ENCODE measurements at places on chromosomes 2 and 18.

- DNase-seq = no peak
These were observed 981.2 kb downstream of the BCL11A start for GRCh38 chr2:59572227-59572626.

DNA sequence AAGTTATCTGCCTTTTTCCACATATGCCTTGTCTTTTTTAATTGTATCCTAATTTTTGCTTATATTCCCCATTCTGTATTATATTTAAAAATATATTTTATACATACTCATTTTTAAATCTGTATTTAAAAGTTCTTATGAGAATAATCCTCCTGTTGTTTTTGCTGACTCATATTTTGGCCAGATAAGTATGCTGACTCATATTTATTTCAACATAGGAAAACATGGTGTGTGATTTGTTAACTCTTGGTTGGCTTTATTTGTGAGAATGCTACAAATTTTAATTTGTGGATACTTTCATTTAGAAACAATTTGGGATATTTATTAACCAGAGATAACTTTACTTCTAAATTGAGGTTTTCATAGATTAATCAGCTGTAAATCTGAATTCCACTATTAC lies 587.7 kb downstream of the CPS1 start:
- DNase-seq = no peak

- DNase-seq = no peak
These were observed 205.1 kb upstream of the NRP2 start for GRCh38 chr2:205477016-205477705.

GRCh38 chr2:239594772-239595608 lies 194.2 kb upstream of the HDAC4 start:
- DNase-seq = no peak

DNA sequence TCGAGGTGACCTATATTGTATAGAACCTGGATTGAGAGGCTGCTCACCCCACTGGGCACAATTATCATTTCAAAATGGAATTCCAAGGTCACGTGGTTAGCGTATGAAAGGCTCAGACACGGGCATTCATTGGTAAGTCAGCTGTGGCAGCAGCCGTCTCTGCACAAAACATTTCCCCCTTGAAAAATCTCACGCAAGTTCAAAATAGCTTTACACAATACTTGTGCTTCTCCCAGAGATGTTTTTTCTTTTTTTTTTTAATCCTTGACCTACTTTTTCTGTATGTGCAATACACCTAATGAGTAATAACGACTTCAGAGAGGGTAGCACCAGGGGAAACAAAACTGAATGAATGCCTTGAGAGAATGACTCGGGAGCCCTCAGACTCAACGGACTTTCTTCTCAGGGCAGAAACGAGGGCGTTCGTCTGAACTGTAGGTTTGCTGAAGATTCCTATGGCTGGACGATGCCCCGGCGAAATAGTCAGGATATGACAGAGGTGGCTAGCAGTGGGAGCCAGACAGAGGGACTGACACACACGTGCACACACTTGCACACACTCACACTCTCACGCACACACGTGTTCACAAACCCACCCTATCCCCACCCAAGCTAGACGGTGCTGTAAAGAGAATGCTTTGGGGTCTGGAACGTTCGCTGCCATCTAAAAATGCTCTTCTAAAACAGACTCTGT lies 77.8 kb downstream of the PDCL3 start:
- DNase-seq = no peak

GRCh38 chr2:101831351-101831865 lies 133.9 kb downstream of the MAP4K4 start:
- peak; percentile 10 for DNase-seq

GRCh38 chr18:50055488-50055887 lies 139.5 kb downstream of the MYO5B start:
- DNase-seq = no peak

GRCh38 chr2:204177251-204177976 lies 240.9 kb downstream of the ICOS start:
- no peak for DNase-seq

DNA sequence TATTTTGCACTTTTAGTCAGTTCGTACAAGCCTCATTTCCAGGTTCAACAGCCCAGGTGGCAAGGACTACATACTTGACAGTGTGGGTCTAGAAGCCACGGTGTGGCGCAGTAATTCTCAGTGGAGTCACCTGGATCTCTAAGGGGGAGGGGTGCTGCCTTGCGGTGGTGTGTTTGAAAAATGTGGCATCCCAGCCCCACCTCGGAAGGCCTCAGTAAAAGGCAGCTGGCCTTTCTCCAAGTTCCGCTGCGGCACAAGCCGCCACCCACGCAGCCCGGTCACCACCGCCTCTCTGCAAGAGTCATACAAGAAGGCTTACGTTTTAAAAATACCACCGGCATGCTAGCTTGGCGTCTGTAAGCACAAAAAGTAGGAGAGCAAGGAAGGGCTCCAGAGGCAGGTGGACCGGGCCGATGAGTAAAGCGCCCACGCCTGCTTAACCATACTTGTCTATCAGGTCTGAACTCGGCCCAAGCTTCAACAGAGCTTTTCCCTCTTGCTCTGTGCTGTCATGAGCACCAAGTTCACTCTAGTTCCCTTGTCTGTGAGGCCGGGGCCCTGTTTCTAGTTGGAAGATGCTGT lies 49.5 kb downstream of the SPRED2 start:
- DNase-seq = peak; percentile 37

DNA sequence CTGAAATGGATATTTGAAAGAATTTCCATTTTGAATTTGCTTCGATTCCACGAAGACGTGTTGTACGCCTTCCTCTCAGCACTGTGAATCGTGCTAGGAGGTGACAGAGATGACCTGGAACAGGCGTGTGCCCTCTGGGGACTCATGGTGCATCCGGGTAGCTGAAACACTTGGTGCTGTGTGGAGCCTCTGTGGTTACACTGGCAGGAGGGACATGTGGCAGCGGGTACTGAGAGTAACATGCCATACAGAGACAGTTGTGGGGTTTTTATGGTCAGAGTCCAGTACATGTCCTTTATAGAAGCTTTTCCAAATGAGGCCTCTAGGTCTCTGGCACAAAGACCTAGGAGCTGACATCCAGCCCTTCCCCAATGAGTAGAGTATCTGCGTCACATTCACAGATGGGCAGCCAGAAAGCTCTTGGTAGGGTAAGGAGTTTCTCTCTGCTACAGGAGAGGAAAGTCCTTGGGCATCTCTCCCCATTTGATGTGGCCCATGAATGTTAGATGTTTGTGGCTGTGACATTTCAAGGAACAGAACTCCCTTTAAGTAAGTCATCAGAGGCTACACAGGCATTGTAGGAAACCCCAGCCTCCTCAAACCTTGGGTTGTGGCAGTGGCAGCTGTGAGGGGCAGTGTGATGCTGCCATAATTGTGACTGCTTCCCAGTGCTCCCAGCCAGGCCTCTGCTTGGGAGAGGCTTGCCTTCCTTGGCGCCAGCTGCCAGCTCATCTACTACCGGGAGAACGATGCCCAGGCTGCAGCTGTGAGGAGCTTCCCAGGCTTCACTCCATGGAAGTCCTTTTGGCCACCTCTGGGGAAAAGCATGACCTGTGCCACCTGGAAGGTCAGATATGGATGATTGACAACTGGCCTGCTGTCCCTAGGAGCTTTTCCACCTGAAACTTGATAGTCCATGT lies 80.6 kb downstream of the ACOXL start:
- DNase-seq = no peak

DNA sequence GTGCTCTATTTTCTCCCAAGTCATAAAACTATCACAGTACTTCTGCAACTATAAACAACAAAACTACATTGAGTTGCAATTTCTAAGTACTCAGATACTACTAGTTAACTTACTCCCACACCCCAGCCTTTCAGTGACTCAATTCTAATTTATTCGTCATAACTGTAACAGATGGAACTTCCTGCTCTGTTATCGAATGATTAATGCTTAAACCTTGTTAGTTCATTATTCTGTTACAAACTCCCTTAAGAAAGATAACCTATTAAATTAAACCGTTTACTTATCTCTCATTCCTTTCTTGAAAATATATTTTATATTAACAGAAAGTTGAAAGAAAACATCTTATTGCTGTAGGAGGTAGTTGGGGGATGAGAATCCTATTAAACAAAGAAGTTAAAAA lies 17.0 kb downstream of the TNFAIP6 start:
- no peak for DNase-seq

DNA sequence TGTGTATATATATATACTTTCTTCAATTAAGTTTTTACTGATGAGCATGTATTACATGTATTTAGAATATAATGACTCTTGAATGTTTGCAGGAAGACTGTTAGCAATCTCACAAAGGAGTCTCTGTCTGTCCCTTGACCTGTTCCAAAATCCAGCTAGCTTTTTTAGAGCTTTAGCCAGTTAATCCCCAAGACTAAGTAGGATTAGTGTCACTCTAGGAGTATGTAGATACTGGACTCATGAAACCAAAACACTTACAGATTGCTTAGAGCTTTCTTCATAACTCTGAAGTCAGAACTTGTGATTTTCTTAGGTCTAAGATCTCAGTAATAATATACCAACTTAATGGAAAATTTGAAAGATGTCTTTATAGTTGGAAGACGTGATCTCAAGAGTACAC lies 2.2 kb downstream of the UBXN4 start:
- DNase-seq = no peak

GRCh38 chr2:10374362-10374943 lies 71.7 kb downstream of the HPCAL1 start:
- no peak for DNase-seq

GRCh38 chr2:234580686-234581085 lies 83.8 kb upstream of the ARL4C start:
- DNase-seq = no peak

DNA sequence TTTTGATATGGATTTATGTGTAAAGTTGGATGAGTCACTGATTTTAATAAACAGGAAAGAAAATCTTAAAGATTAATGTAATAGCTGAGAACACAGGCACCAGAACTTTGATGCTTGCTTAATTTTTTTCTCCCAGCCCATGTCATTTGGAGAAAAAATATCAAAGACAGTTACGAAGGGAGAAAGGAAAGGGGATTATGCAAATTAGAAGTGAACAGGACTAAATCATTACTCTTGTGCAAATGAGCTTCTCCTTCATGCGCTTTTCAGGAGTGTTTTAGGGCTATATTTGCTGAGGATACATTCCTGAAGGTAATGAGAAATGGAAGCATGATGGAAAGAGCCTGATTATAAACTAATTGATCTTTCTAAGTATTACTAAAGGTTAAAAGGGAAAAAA lies 28.9 kb downstream of the NABP1 start:
- DNase-seq = no peak

DNA sequence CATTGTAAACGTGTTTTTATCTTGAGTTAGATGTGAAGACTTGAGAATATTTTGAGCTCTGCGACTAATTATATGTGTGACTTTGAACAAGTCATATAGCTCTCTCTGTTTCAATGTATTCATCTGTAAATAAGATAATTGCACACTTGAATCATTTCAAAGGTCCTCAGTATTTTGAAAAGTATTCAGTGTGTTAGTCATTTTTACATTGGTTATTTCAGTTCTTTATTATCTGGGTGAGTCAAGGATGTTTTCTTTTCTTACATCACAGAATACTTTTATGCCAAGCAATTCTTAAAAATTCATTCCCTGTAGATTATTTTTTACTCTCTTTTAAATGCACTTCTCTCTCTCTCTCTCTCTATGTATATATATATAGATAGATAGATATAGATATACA lies 1098.0 kb upstream of the ZEB2 start:
- no peak for DNase-seq

- no peak for DNase-seq
These were observed 67.8 kb downstream of the MYT1L start for GRCh38 chr2:2263196-2263829.

DNA sequence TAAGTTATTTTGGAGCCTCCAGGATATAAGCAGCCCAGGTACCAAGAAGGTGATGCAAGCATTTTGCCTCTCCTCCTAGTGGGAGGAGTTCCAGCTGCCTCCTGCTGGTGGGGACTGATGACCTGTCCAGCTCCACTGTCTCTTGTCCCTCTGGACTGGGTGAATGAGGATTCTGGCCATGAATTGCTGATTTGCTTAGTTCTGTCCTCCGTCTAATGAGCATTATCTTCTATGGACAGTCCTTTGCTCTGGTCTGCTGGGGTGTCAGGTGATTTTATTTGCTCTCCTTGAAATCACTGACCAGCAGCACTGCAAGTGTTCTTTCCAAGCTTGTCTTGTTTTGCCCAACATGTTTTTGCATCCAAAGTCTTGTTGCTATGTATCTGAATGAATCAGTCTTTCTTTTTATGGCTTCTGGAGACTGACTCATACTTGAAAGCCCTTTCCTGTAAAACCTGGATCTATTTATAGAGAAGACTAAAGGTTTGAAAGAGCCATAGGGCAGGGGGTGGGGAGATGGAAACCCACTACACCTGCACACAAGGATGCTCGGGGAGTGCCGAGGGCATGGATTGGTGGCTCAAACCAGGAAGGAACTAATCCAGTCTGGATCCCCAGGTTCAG lies 40.5 kb upstream of the EFHD1 start:
- no peak for DNase-seq

GRCh38 chr2:26756337-26756736 lies 7.7 kb upstream of the SLC35F6 start:
- no peak for DNase-seq

DNA sequence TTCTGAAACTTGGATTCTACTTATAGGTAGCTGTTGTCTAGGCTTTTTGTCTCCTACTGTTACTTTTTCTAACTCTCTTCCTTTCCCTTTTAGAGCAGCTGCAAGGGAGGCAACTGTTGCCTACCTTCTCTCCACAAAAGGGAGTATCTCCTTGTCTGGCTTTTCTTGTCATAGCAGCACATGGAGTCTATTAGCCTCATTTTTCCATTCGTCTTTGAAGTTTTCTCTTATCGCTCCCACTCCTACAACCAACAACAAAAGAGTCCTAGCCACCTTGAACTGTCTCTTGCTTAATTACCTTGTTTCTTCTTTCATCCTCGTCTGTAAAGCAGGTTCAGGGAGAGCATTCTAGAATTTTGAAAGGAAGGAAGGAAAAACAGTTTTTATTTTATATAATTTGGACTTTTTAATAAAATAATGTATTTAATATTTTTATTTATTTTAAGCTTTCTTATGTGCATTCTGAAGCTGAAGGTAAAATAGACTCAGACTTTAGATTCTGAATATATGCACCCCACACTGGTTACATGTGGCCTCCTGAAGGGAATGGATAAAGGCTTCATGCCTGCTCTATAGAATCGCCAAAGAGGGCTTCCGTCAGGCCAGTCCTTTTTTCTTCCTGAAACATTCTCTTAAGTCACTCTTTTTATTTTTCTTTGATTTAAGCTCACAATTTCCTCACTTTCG lies 154.4 kb downstream of the CSRNP3 start:
- no peak for DNase-seq
